ENCODE measurements at places on chromosomes 3 and 15.

GRCh38 chr3:36707623-36708409, 56.5 kb downstream of the DCLK3 start:
- DNase-seq, result peak; percentile 50

- no peak for DNase-seq
Measured at GRCh38 chr3:189833266-189833665, 202.1 kb downstream of the TP63 start.

GRCh38 chr15:68528626-68529290, 50.0 kb upstream of the CORO2B start:
- no peak for DNase-seq

DNA sequence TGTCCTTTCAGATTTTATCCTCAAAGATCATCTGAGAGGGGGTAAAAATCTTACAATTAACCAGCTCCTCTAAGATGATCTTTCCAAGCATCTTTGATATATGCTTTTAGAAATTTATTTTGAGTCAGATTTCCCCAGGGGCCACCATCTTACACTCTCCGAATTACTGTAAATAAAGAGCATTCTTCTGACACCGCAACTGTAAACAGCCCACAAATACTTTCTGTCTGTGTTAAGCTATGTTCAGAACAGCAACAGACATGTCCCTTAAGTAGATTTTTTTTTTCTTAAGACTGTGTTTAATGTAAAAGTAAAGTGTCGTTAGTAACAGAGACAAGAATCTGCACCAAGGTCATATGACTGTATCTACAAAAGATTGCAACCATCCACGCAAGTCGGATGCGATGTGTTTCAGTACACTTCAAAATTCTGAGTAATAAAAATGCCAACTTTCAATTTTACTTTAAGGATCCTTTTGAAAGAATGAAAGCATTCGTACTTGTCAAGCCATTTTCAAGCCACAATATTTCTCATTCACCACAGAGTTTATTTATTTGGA, 159.0 kb upstream of the KCNH8 start:
- no peak for DNase-seq

- no peak for DNase-seq
Measured at GRCh38 chr15:34059476-34059875, 20.5 kb upstream of the AVEN start.

GRCh38 chr3:105323274-105323599, 43.5 kb upstream of the ALCAM start:
- no peak for DNase-seq

- no peak for DNase-seq
Measured at GRCh38 chr3:45606991-45607712, 12.6 kb downstream of the LIMD1 start.

GRCh38 chr3:156218353-156218744, 98.0 kb downstream of the KCNAB1 start:
- no peak for DNase-seq

DNA sequence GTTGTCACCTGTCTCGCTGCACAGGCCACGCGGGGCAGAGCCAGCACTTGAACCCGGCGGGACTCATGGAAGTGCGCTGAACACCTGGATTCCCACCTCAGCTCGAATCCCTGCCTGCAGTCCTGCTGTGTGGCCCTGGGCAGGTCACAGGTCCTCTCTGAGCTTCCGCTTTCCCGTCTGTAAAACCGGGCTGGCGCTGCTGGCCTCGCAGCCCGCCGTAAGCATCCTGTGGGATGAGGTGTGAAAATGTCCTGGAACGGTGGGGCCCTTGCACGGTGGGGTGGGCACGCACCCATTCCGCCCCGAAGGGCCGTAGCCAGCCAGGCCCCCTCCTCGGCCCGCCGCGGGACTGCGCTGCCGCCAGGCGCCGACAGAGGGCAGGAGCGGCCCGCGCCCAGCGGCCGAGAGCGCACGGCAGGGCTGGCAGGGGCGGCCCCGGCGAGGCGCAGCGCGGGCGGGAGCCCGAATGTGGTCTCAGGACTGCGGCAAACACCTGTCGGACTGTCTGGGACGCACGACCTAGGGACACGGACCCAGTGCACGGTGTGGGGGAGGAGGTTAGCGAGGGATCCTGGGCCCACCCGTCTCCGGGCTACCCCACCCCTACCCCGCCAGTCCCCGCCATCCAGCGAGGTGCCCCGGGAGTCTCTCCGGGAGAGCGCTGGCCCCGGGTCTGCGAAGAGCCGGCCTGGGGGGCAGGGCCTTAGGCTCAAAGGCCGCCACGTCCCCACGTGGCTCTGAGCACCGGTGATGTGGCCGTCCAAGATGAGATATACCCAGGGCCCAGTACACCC, 40.4 kb downstream of the DNAJB8 start:
- peak; percentile 78 for DNase-seq

GRCh38 chr3:160210799-160211221, 14.4 kb upstream of the C3orf80 start:
- peak; percentile 30 for DNase-seq

DNA sequence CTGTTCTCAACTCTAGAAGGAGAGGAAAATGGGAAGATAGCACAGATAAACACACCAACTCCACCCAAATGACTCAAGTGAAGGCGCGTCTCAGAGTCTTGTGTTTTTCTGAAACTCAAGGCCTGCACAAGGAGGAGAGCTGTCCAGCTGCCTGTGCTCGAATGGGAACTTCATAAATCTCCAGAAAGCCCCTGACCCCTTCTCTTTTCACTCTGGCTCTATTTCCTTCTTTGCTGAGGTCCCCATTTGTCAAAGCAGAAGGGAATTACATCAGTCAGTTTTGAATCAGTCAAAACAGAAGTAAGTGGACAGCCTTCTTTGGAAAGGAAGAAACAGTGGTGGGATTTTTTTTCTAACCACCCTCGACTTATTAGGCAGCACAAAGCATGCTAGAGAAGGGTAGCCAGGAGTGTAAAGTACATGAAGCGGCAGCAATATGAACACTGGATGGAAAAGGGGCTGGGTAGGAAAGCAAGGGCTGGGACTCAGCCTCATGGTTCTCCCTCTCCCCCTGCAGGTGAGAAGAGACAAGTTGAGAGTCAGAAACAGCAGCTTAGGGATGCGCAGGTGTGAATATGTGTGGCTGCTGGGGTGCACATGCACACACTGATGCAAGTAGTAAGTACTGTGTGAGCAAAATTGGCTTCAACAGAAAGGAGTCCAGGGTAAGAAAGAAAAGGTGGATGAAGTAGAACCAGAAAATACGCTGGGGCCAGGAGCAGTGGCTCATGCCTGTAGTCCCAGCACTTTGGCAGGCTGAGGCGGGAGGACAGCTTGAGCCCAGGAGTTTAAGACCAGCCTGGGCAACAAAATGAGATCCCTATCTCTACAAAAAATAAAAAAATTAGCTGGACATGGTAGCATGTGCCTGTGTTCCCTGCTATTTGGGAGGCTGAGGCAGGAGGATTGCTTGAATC, 36.6 kb upstream of the MAGEF1 start:
- peak; percentile 66 for DNase-seq

GRCh38 chr3:121594850-121595249, 1.7 kb downstream of the FBXO40 start:
- no peak for DNase-seq

DNA sequence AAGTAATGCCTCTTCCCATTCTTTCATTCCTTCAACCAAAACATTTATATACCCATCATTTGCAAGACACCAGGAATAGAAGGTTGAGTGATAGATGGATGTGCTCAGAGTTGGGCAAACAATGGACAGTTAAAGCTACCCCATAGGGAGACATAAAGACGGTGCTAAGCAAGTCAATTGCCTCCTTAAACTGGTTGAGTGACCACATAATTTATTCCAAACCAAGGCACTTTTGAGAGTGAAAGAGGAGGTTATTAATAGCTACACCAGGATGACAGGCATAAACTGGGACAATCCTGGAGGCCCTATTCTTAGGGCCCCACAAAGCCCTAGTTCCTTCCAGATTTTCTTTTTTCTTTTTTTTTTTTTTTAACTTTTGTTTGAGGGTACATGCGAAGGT, 21.4 kb upstream of the DYNC1LI1 start:
- no peak for DNase-seq

GRCh38 chr3:157443905-157444796, 7.5 kb downstream of the PTX3 start:
- DNase-seq, result no peak

GRCh38 chr3:12831301-12831866, 10.0 kb downstream of the RPL32 start:
- no peak for DNase-seq

DNA sequence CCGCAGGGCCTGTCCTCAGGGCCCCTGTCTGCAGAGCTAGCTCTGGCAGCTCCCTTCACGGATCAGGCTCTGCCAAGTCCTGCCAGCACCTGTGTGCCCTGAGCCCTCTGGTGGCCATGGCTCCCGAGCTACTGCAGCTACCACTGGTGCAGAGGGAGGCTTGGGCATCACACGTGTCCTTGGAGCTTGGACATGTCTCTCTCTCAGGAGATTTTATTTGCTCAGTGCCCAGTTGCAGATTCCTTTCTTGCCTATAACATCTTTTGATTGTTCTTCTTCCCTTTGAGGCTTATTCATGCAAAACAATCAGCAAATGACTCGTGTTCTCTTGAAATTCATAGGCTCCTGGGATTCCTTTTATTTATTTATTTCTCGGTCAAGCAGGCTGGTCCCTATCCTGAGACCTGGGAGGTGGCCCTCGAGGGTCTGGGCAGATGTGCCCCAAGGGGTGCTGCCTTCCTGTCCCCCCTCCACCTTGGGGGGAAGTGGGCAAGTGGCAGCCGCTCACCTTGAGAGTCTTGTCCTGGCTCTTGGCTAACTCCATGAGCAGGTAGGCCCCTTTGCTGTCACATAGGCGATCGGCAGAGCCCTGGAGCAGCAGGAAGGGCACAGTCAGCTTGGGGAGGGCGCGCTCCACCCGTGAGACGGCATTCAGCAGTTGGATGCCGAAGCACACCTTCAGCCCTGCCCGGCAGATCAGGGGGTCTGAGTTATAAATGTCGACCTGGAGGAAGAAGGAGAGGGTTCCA, 21.9 kb downstream of the ABTB1 start:
- DNase-seq, result peak; percentile 55

- DNase-seq, result no peak
Measured at GRCh38 chr3:110754212-110754916, 317.3 kb upstream of the NECTIN3 start.

GRCh38 chr3:12886736-12887135, 45.4 kb upstream of the RPL32 start:
- DNase-seq, result no peak

- DNase-seq, result no peak
Measured at GRCh38 chr3:164779816-164780215, 298.5 kb downstream of the SI start.

DNA sequence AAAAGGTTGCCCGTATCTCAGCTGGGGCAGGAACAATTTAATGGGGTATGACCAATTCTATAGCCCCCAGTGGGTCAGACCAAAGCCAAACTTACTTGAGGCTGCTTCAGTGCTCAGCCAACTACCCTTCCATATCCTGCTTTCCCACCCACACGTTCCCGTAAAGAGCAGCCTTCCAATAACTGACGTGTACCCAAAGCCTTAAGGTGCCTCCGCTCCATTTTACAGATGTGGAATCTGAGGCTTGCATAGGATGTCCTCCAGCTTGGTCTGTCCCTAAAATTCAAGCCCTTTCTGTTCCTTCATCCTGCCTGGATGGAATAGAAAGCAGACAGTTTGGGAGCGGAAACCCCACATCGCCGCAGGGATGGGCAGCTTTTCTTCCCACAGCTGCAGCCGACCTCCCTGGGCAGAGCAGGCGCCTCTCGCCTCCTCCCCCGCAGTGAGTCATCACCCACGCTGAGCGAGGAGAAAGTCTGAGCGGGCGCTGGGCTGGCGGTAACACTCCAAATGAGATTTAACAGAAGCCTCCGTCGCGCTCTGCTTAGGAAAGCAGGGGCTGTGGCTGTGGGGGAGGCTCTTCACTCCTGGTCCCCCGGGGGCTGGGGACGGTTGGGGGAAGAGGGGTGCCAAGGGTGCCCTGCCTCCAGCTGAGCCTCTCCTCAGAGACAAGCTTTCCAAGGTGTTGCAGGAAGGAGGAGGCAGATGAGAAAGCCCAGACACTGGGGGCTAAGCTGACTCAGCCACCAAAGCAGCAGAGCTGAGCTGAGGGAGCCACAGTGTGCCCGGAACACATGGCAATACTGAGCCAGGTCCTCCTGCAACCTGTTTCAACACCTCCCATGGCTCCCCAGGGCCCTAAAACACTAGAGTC, 57.8 kb upstream of the HRH1 start:
- peak; percentile 89 for DNase-seq

- DNase-seq, result no peak
Measured at GRCh38 chr3:108292905-108293328, 3.4 kb upstream of the HHLA2 start.

GRCh38 chr3:50662408-50662807, 12.3 kb upstream of the DOCK3 start:
- DNase-seq, result no peak

- no peak for DNase-seq
Measured at GRCh38 chr3:133490468-133491351, 82.8 kb upstream of the CDV3 start.

DNA sequence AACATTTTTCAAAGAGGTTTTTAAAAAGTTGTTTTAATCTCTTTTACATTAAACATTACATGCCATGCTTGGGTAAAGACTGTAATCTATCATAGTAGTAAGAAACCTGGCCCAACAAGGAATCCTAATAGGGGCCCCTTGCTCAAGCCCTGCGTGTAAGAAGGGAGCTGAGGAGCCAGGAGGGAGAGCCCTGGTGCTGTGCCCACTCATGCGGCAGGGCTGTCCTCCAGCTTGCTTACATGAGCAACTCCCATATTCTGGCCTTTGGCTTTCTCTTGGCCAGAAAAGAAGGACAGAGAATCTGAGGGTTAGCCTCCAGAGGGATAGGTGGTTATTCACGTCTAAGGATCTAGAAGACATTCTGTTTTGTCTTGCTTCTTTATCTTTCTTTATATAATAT, 49.8 kb downstream of the KBTBD12 start:
- DNase-seq, result no peak

DNA sequence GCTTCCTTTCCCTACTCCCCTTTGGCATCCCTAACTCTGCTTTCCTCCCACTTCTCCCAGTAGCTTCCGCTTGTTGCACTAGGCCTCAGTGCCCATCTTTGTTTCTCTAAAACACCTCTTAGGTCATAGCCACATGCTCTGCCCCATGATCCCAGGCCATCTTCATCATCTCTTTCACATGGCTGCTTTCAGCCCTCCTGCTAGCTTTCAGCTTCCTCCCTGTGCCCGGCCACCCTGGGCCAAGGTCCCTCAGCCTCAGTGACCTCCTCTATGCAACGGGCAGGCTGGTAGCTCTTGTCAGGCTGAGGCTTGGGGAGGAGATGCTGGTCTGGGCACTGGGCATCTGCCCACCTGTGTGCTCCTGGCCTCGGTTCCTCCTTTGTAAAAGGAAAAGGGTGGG, 2.3 kb downstream of the PLEKHO2 start:
- no peak for DNase-seq

DNA sequence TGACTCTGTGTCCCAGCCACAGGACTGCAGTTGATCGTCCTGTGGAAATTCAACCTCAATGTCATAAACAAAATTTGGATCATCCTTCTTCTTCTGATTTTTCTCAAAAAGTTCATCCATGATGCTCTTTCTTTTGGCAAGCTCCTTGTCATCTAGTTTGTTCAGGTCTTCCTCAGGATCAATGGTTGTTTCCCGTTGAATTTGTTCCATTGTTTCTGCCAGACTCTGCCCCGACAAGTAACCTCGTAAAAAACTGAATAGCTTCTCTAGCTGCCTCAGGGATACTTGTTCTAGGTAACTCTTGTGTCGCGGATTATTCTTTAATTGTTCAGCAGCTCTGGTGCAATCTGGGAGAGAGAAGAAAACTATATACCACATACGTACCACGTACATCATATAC, 4.5 kb downstream of the CEP19 start:
- DNase-seq, result no peak

Data from RWPE1 (cell line).